Sigmoid colon (tissue), 7 donors: ENCODE measurements at places on chromosomes 6 and 20. TPM values are rescaled to one million over a fixed set of nuclear protein-coding genes. Genes with fewer than 3 reads are reported as not detected.
A peak's percentile ranks its signal among the peaks of the same experiment; 100 is the strongest.

Gene TMEM217
- polyA plus RNA-seq, result 0.90 TPM

Gene GMEB2
- polyA plus RNA-seq, result 7.4 TPM

Gene TP53TG5
- not detected for polyA plus RNA-seq

Gene HIVEP2
- polyA plus RNA-seq, result 2.4 TPM

Gene C6orf132
- polyA plus RNA-seq, result 91.3 TPM

DNA sequence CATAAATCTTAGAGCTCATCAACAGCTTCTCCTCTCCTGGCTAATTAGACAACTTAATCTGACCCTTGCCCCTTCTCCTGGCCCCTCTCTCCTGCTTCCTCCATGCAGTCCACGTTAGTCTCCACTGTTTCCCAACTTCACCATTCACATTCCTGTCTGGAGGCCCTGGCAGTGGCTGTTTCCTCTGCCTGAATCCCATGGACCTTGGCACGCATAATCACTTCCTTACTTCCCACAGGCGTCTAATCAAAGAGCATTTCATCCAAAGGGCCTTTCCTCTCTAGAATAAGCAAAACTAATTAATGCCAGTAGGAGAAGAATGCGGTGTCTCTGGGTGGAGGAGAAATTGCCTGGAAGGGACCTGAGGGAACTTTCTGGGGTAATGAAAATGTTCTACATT lies 16.4 kb upstream of the XRN2 start:
- no peak for DNase-seq

- no peak for DNase-seq
Measured at GRCh38 chr6:16204653-16205376, 33.6 kb upstream of the GMPR start.

DNA sequence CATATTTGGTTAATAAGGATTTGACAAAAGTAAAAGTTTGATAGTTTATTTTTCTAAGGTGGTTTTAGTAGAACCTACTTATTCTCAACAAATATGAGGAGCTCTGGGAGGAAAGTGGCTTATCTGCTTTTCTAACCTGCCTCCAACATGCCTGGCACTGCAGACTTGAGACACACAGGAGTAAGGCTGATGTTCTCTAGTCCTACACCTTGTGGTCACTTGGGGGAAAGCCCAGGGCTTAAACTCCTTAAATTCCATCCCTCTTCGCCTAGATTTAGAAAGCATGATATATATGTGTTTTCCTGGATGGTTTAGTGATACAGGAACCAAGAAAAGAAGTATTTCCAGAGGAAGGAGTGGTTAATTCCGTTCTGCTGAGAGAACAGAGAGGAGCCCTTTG lies 39.9 kb upstream of the SAMD5 start:
- no peak for DNase-seq

DNA sequence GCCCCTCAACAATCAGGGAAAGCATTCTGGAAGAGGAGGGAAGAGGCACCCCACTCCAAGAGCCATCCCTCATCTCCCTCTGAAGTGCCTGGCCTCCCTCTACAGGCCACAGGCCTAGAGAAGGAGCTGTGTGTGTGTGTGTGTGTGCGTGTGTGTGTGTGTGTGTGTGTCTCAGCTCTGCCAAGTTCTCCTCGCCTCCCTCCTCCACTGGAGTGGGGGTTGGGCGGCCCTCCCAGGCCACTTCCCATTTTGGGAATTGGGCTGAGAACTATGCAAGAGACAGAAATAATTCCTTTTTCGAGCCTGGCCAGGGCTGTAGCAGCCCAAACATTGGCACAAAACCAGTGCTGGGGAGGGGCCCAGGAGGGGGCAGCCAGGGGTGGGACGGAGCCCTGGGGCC lies 35.7 kb downstream of the KCNB1 start:
- DNase-seq, result peak; percentile 96

DNA sequence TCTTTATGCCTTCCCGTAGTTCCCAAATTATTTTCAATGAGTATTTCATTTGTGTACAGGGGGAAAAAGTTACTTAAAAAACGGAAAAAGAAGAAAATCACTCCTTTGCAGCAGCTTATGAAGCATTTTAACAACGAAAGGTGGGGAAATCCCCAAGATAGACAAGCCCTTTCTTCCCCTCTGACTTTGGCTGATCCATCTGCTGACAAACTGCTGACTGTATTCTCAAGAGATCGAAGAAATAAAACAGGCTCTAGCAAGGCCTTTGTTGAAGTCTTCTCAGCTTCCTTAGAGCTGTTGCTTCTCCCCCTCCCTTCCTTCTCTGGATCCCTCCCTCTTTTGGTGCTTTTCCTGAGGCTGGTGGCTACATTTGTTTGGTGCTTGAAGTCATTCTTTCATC lies 325.2 kb downstream of the NRN1 start:
- DNase-seq, result no peak

DNA sequence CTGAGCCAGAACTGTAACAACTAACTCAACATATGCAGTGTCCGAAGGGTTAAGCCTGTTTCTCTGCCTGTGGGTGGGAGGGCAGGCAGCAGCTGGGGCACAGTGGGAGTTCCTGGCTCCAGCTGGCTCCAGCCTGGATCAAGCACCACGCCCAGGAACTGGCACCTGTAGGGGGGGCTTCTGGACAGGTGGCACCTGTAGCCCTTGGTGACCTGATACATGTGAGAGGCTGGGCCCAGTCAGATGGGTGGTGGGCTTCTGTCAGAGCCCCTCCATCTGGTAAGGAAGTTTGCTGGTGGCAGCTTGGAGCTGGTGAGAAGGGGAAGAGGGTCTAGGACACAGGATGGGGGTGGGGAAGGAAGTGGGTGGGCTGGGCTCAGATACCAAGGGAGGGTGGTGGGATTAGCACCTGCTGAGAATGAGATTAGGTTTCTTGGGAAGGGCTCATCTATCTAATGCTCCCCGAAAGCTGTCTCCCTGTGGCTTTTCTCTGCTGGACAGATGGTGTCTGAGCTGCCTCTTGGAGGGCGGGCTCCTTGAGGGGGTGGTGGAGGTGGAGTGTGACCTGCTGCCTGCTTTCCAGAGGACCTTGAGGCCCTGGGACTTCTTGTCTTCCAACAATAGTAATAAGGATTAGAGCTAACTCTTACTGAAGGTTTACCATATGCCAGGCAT lies 28.5 kb downstream of the BCL2L1 start:
- DNase-seq, result no peak

DNA sequence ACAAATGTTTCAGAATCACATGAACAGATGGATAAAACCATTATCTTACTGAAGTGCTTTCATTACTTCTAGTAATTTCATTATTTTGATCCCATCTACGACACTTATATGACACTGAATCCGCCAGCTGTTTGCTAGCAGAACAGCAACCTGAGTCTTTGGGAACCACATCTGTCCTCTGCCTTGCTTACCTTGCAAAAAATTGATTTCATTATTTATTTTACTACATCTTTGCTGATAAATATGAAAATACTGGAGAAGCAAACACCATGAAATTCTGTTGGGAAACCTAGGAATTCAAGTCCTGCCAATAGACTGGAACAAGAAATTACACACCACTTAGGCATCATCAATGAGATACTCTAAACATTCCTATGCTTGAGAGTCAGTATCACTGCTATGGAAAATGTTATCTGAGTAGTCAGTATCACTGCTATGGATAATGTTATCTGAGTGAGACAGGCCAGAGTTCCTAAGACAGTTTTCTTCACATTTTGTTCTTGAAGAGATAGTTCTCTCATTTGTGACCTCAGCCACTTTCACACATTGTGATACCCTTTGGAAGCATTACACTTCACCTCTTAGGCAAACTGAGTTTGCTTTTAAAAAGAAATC lies 91.9 kb downstream of the PDE10A start:
- DNase-seq, result no peak
